Astrocyte of the spinal cord (primary cell): ENCODE measurements at places on chromosomes 7 and 10.
A peak's percentile ranks its signal among the peaks of the same experiment; 100 is the strongest.

- no peak for DNase-seq
Observed at GRCh38 chr7:27943241-27943640, 203.3 kb downstream of the TAX1BP1 start.

GRCh38 chr7:74612015-74612829 lies 45.3 kb upstream of the GTF2I start:
- peak; percentile 65 for DNase-seq

DNA sequence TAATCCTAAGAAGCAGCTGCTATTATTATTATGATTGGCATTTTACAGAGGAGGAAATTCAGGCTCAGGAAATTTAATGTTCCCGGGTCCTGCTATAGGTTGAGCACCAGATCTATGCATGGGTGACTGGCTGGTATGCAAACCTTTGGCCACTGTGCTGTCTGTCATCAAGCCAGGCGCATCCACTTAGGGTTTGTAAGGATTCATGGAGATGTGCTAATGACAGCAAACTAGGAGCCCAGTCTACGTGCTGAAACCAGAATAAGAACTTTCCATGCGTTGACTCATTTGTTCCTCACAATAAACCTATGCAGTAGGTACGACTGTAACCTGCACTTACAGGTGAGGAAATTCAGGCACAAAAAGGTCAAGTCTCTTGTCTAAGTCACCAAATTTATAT lies 64.5 kb upstream of the ZMIZ1 start:
- DNase-seq, result no peak

GRCh38 chr7:91941450-91941849 lies 788 bp downstream of the AKAP9 start:
- DNase-seq, result peak; percentile 39

GRCh38 chr10:107623292-107623691 lies 458.8 kb upstream of the SORCS1 start:
- DNase-seq, result no peak

- peak; percentile 93 for DNase-seq
Observed at GRCh38 chr7:135620980-135621850, 41.1 kb upstream of the STMP1 start.

- DNase-seq, result no peak
Observed at GRCh38 chr7:18087026-18087686, 59.5 kb upstream of the PRPS1L1 start.

DNA sequence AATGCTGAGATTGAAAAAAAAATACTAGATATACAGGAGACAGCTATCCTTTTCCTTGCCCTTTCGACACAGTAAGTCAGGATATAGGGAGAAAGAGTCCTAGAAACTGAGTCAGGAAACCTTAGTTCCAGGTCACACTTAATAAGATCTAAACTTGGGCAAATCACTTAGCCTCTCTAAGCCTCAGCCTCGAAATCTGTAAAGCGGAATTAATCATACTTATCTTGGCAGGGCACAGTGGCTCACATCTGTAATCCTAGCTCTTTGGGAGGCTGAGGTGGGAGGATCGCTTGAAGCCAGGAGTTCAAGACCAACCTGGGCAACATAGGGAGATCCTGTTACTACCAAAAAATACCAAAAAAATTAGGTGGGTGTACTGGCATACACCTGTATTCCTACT lies 4.6 kb downstream of the GARIN1A start:
- no peak for DNase-seq

DNA sequence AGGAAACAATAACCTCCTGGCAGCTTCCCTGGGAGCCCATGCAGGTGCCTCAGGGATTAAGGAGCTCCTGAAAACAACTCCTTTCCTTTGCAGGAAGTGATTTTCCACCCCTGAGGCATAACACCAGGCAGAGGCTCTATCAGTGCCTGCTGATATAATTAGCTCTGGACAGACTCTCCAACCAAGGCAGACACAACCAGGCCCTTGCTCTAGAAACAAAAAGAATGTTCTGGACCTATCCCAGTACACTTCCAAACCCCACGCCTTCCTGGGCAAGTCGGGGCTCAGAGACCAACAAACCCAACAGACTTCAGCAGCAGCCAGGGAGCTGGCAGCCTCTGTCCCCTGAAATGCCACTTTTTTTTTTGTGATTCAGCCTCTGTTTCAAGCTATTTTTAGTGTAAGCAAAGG lies 247.1 kb downstream of the KCNMA1 start:
- DNase-seq, result no peak

- DNase-seq, result no peak
Observed at GRCh38 chr7:128732521-128733277, 6.5 kb upstream of the CALU start.

GRCh38 chr7:77202481-77202976 lies 2.9 kb upstream of the FGL2 start:
- DNase-seq, result no peak
